ENCODE measurements at places on chromosomes 4 and X.

- no peak for DNase-seq
Measured at GRCh38 chr4:535181-535923, 36.3 kb downstream of the PIGG start.

DNA sequence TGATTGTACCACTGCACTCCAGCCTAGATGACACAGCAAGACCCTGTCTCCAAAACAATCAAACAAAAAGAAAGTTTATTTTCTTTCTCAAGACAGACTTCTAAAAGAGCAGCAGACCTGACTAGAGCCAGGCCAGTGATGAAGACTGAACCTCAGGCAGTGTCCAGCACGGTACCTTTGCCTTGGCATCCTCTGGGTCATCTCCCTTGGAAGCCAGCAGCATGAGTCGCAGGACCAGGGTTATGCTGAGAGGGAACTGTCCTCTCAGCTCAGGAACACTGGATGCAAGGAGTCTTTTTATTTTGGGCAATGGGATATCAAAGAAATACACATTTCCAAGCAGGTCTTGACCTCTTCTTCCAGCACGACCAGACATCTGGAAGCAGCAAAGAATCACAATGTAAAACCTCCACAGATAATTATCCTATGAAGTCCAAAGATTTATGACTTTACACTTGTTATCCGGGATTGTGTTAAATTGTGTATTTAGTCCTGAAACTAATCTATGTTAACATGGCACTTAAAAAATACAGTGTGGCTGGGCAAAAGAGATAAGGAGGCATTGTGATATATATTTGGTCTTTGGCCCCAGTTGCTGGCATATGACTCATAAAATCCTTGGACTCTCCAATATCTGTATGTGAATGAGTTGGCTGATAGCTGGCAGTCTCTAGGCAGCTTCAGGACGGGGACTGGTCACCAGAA, 66.0 kb upstream of the DDX60 start:
- no peak for DNase-seq

- peak; percentile 85 for DNase-seq
Measured at GRCh38 chrX:103831803-103832544, at the start of gene RAB9B. TSS of gene RAB9B (minus strand) at chrX:103832257. CDS start at chrX:103825784, 6,473 bp downstream.

GRCh38 chrX:7261672-7262332, 113.8 kb upstream of the PUDP start:
- DNase-seq, result no peak

DNA sequence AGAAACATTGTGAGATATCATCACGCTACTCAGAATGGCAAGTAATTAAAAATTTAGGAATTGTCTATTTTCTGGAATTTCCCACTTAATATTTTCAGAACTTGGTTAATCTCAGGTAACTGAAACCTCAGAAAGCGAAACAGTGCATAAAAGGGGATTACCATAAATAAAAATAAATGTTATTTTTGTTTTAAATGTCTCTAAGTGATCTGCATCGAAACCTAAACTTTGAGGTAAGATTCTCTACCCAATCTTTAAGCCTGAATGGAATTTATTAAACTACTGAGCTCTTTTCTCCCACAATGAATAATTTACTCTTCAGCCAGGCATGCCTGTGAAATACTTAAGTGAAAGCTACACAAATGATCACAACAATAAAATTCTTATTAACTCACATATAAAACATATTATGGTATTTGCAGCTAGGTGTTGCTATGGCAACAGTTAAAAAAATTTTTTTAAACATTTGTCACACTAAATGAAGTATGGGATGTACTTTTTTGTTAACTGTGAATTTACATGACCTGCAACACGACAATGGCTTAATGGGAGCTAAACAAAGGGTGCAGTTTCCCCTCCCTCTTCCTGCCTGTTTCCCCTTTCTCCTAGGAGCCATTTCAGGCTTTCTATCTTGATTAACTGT, 220.2 kb upstream of the PRPS2 start:
- DNase-seq, result no peak

GRCh38 chrX:109974906-109975655, 27.8 kb upstream of the TMEM164 start:
- no peak for DNase-seq

DNA sequence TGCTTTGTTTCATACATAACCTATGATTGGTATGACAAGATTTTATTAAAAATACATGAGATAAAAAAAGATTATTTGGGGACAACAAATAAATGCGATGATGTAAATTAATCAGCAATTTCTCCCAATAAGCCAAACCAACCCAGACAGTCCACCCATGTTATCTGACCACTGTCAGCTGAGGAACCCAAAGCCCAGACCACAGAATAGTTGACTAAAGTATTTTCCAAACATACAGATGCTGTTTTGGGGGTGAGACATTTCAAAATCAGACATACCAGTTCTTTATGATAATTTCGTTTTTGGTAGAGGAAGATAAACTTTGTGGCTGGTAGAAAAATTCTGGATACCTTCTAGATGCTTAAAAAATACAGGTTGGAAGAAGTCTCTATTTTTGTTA, 650.8 kb upstream of the FAM241A start:
- DNase-seq, result no peak

GRCh38 chrX:113800955-113801354, 782.9 kb upstream of the HTR2C start:
- no peak for DNase-seq

Measured in NCI-H345 (cell line).